Stimulated activated naive CD8-positive, alpha-beta T cell treated with anti-CD3 and anti-CD28 coated beads, Interleukin-15, amount 100 ng/mL, for 72 hours (primary cell): ENCODE measurements at places on chromosomes 1 and 21.

DNA sequence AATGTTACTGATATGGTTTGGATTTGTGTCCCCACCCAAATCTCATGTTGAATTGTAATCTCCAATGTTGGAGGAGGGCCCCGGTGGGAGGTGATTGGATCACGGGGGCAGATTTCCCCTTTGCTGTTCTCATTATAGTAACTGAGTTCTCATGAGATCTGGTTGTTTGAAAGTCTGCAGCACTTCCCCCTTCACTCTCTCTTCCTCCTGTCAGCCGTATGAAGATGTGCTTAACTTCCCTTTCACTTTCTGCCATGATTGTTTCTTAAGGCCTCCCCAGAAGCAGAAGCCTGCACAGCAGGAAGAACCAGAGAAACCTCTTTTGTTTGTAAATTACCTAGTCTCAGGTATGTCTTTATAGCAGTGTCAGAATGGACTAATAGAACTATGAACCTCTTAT is 28.4 kb downstream of the TRIM33 start:
- DNase-seq = no peak

- DNase-seq = no peak
Observed at GRCh38 chr1:51628715-51629590, 12.1 kb downstream of the OSBPL9 start.

DNA sequence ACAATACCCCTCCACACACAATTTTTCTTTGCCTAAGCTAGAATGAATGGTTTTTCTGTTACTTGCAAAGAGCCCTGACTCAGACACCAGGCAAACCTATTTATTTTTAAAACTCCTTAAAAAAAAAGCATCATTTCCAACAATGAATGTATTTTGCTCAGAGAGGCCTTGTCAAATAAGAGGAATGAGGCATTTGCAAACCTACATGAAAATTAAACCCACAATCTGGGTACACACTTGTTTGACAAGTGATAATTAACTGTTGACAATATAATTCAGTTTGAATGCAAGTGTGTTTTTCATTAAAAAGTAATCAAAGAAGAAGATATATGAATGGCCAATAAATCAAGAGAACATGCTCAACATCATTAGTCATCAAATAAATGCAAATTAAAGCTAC is 339.5 kb downstream of the PTPRU start:
- no peak for DNase-seq

GRCh38 chr1:86504895-86505563 is 36.3 kb downstream of the CLCA1 start:
- DNase-seq = no peak

DNA sequence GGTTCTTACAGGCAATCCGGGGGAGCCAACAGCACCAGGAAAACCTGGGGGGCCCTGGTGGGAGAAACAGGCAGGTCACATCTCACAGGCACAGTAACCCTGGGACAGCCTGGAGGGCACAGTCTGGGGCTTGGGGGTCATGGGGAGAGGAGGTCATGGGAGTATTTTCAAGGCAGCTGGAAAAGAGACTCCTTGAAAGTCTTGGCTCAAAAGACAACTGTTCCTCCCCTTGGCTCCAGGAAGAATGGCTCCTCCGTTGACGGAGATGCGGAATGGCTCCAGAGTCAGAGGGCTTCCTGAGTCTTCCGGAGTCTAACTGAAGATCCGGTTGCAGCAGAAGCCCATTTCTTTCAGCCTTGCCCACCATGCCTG is 25.9 kb upstream of the PEF1 start:
- DNase-seq = no peak

DNA sequence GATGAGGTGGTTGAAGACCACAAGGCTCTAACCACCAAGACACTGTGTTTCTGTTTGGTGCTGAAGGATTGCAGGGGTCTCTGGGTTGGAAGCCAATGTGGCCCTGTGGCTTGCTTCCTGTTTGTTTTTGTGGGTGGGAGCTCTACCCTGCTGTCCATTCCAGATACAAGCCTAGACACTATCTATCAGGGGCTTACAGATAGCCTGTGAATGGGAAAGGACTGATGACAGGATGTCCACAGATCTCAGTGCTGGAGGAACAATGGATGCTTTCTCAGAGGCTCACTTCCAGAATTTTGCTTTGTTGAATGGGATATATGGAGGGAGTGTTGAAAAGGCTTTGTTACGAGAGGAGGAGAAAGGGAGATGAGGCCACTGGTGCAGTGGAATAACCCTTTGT is 69.7 kb downstream of the NOS1AP start:
- no peak for DNase-seq

DNA sequence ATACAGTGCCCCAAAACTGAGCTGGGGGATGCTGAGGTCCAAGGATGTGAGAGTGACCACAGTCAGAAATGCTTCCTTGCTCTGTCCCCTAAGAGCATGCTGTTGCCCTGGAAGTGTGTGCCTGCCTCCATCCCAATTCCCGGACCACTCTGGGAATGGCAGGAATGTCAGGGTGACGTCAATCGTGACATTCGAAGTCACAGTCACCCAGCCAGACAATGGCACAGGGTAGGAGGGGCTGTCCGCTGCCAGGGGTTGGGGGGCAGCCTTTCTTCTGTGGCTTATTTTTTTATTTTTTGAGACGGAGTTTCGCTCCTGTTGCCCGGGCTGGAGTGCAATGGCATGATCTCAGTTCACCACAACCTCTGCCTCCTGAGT is 22.3 kb downstream of the MEF2D start:
- DNase-seq = no peak

- no peak for DNase-seq
Observed at GRCh38 chr1:27967884-27968466, 8.2 kb downstream of the XKR8 start.

DNA sequence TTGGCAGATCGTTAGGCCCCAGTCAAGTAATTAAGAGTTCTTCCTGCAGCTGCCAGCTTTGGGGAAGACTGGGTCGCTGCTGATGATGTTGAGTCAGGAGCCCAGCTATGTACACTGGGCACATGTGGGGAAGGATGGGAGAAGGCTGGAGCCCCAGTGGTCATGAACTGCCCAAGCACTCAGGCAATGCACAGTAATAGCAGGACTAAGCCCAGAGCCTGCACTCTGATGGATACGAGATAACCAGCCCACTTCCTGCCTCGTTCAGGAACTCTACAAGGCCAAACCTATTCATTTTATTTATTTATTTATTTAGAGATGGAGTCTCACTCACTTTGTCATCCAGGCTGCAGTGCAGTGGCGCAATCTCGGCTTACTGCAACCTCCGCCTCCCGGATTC is 81.1 kb upstream of the BTG3 start:
- DNase-seq = no peak

GRCh38 chr1:185129708-185130107 is 27.0 kb downstream of the TRMT1L start:
- DNase-seq = no peak

DNA sequence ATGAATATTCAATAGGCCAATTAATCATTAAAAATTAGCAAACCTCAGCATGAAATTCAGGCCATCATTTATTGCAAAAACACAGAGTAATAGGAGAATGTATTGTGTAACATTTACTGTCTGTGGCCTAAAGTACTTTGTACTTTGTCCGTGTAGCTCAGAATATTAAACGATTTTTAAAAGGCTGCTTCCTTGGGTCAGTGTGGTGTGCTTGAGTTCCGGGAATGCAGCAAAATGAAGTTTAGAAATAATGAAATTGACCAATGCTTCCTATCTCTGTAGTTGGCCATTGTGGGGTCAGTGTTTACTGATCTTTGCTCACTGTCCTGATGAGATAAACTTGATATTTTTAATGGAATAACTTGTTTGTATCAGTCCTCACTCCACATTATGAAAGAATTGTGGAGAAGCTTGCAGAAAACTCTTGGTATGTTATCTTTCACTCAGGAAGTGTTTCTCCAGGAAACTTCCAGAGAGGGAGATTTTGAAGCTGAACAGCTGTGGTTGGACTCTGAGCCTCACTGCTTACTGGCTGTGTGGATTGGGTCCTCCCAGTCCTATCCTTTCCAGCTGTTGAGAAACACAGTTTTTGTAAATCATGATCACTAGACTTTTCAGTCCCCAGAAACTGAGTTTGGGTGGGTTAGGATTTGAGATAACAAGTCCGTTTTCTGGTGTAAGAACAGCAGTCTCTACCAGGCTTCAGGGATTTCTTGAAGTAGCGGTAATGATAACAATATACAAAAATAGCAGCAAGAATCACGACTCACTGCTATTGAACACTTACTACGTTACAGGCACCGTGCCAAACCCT is 19.2 kb upstream of the MTARC1 start:
- no peak for DNase-seq

DNA sequence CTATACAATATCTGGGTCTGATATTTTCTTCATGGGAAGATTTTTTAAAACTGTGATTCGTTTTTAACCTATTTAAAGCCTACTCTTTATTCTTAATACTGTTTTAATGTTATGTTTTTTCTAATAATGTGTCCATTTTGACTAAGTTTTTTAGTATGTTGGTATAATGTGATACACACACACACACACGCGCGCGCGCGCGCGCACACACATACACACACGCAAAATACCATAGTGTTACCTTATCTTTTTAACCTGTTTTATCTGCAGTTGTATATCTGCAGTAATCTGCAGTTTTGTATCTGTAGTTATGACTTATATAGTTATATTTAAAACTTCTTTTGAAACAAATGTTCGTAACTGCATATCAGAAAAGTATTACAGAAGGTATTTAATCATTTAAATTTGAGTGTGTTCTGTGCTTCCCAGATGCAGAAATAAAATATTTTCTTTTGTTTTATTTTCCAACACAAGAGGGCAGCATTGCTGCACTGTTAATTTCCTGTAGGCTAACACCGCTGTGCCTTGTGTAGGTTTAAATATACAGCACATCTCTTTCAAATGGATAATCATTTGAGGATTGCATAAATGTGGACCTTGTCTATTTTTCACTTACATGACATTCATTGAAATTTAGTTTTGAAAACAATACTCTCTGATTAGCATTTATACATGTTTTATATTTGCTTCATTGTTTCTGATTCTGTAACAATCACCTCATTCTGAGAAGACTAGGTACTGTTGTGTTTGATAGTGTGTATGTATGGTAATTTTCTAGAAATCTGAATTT is 166.1 kb downstream of the PDE4B start:
- DNase-seq = peak; percentile 13

- no peak for DNase-seq
Observed at GRCh38 chr1:91647061-91647460, 146.4 kb downstream of the CDC7 start.

- no peak for DNase-seq
Observed at GRCh38 chr1:223835754-223836153, 10.0 kb downstream of the TP53BP2 start.

GRCh38 chr1:25467193-25467592 is 36.5 kb downstream of the MACO1 start:
- no peak for DNase-seq

- no peak for DNase-seq
Observed at GRCh38 chr1:1331068-1331965, at the start of gene TAS1R3. Gene TAS1R3 (plus strand): TSS chr1:1331280. CDS start chr1:1331346, 66 bp downstream.

GRCh38 chr1:24572301-24572700 is 16.4 kb downstream of the NCMAP start:
- no peak for DNase-seq

DNA sequence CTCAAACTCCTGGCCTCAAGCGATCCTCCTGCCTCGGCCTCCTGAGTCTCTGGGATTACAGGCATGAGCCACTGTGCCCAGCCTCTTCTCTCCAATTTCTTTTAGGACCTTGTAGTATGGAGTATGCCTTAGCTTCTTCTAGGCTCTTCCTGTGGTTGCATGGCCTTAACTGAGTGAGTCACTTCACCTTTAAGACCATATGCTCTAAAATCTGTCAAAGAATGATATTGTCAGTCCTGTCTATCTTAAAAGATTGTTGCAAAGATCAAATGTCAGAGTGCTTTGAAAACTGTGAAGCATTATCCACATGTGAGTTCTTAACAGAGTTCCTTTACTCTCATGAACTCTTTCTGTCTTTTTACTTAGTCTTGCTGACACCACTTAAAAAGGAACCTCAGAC is 37.2 kb downstream of the ATP2B4 start:
- DNase-seq = no peak

DNA sequence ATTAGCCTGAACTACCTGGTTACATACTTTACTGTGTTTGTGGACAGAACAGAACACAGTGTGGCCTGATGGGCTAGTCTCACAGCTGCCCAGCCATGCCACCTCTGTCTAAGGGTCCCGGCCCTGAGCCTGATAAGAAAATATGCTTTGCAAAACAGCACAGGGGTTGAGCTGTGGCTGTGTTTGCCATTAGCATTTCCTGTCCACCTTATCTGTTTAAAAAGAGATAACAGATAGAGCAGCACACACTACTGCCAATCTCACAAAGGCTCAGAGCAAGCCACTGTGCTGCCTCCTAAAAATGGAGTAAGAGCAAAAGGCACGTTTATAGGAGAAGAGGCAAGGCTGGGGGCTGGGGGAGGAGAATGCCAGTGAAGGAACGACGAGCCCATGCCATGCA is 95.0 kb downstream of the SUSD4 start:
- DNase-seq = no peak

DNA sequence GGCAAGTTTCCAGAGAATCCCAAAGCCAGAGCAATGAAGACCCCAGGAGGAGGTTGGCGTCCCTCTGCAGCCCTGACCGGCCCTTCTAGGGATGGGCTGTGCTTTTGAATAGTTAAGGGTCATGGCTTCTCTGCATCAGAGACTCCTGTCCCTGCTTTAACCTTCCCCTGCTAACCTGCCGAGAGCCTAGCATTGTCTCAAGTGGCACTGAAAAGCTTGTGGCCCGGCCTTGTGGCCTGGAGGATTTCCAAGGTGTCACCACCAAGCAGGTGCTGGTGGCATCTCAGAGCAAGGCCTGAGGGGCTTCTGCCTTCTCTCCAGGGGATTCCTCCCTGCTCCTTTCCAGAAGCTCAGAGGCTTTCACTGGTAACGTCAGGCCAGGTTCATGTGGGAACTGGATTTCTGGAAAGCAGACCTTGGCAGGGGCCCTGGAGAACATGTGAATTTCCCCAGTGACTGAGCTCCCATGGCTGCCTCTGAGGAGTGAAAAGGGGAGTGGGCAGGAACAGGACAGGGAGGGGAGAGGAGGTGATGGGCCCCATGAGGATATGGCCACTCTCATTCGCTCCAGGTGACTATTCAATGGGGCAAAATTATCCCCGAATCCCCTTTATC is 409.9 kb downstream of the PTPRU start:
- DNase-seq = no peak

GRCh38 chr1:152906023-152906565 is 2.3 kb upstream of the IVL start:
- no peak for DNase-seq

DNA sequence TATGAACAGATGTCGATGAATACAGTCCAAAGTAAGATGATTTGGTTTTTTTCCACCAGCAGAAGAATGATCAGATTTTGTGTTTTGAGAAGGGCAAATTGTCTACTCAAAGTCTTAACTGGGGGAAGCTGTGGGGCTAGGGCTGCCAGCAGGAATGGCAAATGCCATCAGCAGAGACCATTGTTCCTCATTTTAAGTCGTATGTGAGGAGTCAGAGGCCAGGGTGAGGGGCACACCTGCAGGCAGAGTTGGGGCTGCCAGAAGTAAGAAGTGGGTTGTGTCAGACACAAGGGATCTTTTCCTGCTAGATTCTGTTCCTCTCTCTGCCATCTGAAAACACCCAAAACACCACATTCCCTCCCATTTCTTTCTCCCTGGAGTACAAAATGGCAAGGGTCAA is 8.7 kb downstream of the PARK7 start:
- no peak for DNase-seq
